Heart right ventricle (tissue), 16 donors: ENCODE measurements at places on chromosomes 5 and 9. TPM values are rescaled to one million over a fixed set of nuclear protein-coding genes. Genes with fewer than 3 reads are reported as not detected.
A peak's percentile ranks its signal among the peaks of the same experiment; 100 is the strongest.

GRCh38 chr5:82174128-82174918 lies 103.8 kb downstream of the RPS23 start:
- DNase-seq: peak; percentile 48

DNA sequence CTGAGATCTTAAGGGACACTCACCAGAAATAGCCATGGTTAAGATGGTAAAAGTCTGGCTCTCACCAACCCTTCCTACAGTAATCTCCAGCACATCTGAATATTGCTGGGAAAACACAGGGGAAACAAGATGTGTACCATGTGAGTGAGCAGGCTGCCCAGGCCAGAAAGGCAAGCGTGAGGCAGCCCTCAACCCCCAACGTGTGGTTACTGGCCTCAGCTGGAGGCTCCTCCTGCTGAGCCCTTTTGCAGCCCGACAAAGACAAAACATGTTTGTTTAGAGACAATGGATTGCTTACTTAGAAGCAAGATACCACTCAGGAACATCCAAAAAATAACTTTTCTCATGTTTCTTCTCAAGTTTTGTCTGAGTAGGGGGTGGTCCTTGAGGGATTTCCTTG lies 16.6 kb downstream of the ZFP62 start:
- no peak for DNase-seq

The NUP188 gene
- total RNA-seq: 17.9 TPM

- no peak for DNase-seq
Observed at GRCh38 chr5:116084287-116084691, 536 bp upstream of the COMMD10 start.

DNA sequence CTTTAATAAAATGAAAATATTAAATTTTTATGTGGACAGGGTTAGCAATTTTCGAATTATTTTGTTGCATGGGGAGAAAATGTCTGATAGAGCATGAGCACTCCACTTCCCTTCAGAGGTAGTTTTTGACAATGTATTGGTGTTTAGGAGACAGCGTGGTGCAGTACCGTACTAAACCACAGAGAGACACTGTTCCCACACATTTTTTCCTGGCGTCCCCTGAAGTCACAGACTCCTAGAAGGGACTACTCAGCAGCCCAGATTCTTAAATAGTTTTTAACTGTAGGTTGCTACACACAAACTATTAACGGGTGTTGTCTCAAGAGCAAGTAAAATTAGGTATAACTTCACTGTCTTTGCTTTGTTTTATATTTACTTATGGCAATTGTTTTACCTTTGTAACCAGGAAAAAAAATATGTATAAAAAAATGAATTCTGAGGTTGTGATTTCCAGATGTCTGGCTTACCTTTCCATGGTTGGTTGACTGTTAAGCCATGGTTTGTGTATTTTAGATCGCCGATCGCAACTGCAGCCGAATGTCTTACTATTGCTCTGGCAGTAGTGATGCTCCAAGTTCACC lies 171.2 kb downstream of the DOCK8 start:
- DNase-seq: peak; percentile 45

The AK1 gene
- 653 TPM for total RNA-seq

DNA sequence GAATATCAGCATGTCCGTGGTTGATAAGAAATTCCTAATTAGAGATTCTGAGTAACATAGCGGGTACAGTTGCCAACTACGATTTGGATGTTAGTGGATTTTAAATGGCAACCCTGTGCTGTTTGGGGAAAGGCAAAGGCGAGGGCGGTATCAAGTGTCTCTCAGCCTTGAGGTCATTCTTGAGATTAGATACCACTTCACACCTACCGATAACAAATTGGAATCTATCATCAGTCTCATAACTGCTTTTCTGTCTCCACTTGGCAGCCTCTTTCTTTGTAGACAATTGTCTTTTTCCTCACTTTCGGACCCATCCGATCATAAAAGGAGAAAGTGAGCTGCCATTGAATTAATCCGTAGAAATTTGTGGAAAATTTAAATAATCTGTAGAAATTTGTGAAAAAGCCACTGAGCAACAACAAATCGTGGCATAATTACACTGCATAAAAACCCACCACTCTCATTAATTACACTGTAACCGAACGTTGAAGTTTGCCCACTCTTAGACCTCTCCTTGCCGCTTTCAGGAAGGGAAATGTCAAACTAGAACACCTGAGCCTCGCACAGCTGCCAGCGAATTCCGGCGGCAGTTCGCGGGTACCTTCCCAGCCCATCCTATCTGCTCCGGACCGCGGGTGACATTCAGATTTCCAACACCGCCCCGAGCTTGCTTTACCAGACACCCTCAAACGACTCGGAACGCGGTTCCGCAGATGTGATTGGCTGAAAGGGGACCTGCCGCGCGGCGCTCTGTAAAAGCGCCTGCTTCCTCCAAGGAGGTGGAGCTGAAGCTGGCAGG lies 849 bp upstream of the RGMB start:
- DNase-seq: peak; percentile 65

- DNase-seq: no peak
Observed at GRCh38 chr9:105236261-105236660, 8.2 kb upstream of the SLC44A1 start.

The GARNL3 gene
- 27.2 TPM for total RNA-seq

GRCh38 chr5:157456301-157456700 lies 3.7 kb upstream of the NIPAL4 start:
- DNase-seq: no peak

The WDR5 gene
- total RNA-seq: 17.2 TPM

The FAM169A gene
- 4.1 TPM for total RNA-seq

DNA sequence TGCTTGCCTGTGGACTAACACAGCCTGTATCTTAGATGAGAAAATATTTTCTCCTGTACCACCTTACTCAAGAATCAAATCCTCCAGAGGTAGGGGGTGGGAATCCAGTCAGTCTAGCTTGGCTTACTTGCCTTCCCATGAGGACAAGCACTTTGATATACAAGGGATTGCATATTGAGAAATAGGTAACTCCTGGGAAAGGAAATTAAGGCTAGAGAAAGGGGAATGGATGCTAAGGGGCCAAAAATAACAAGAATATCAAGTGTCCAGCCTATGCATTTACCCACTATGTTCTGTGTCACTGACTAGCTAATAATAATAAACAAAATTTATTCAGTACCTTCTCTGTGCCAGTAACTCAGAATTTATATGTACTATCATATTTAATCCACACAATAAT lies 21.4 kb upstream of the SNX2 start:
- no peak for DNase-seq

- DNase-seq: no peak
Observed at GRCh38 chr9:93297659-93298497, 113.9 kb downstream of the WNK2 start.

- DNase-seq: no peak
Observed at GRCh38 chr5:51414516-51414915, 31.3 kb downstream of the ISL1 start.
